ENCODE measurements at places on chromosomes 12 and 14.

GRCh38 chr14:50791201-50791600, 39.8 kb downstream of the NIN start:
- no peak for DNase-seq

DNA sequence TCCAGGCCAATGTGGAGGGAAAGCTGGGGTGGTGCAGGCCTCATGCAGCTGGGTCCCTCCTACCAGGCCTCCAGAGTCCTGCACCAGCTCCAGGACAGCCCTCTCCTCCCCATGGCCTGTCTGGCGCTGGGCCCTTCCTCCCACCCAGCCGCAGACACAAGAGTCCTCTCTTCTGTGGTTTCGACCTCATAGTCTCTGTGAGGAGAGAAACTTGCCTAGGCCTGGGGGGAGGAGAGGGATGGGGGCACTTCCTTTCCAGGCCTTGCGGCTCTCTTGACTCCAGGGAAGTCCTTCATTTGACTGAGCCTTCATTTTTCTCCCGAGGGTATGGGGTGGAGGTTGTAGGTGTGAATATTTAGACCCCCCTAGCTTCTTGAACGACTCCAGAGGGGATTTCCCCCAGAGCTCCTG, 2.3 kb downstream of the MMP14 start:
- no peak for DNase-seq

GRCh38 chr14:69943084-69943780, 64.0 kb downstream of the SMOC1 start:
- no peak for DNase-seq

- DNase-seq: no peak
Measured at GRCh38 chr14:103806805-103807204, 40.6 kb downstream of the PPP1R13B start.

DNA sequence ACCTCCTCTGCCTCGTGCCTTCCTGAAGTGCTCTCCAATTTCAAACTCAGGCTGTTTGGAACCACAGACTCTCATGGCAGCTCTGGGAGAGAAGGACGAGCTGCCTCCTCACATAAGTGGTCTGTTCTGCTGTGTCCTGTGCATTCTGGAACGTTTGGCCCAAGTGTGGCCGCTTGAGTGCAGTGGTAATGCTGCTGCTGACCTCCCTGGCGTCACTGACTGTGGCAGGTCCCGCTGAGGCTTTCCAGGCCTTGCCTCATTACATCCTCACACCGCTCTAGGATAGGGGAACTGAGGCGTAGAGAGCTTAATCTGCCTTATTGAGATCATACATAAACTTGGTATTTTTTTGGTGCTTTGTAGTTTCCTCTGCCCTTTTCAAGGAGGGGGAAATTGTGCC, 14.2 kb downstream of the CCDC92 start:
- no peak for DNase-seq

DNA sequence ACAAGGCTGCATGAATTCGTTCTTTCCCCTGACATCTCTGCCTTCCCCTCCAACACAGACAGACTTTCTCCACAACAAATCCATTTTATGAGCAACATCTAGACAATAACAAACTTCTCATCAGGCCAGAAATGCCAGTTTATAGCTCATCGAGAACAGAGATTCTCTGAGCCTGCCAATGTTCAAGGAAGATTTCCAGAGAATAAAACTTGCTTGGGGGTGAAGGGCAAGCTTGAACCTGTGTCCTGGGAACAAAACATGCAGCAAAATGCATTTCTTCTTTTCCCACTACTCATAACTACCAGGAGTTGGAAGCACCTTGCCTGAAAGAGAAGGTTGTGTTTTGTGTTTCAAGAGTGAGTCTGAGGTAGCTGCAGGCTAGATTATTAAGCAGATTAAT, 6.8 kb downstream of the MAP1LC3B2 start:
- no peak for DNase-seq

DNA sequence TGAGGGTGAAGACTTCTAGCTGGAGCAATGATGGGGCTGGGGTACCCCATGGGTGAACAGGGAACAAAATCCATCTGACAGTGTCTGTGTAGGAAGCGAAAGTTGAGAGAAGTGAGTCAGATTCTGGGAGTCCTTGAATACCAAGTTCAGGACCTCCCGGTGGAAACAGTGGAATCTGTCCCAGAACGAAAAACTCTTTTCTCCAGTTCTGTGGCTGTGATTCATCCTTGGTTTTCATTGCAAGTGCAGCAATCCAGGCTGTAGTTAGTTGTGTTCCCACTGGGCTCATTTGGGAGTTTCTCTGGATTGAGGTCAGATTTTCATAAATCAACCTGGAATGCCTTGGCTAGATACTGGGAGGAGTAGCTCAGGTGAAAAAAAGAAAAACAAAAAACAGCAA, 120.7 kb downstream of the C12orf75 start:
- DNase-seq: no peak

DNA sequence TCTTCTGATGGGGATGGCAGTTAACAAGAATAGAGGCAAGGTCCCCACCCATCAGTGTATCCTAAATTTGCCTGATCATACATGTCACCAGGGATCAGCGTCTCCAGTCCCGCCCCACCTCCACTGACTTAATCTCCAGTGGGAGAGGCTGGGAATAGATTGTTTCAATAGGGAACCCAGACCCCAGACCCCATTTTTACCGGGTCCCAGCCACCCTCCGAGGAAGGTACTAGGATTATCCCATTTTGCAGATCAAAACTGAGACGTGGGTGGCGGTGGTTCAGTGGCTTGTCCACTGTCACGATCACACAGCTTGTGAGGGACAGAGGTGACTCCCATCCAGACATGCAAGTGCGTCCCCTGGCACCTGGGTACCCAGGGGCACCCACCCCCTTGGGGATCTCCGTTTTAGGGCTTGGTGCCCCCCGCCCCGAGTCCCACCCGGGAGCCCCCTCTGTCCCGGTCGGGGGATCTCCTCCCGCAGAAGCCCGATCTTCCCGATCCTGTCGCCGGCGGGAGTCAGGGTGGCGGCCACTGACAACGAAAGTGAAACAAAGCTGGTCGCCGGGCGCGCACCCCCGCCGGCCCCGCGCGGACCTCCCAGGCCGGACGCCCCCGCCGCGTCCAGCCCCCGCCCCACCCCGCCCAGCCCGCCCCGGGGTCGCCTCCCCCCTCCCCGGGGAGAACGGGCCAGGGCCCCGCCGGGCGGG, 523 bp downstream of the WSB2 start:
- DNase-seq: no peak

GRCh38 chr12:84689638-84690037, 223.0 kb downstream of the SLC6A15 start:
- DNase-seq: no peak
